NCI-H774 (cell line): ENCODE measurements at places on chromosomes 6 and 20.

- DNase-seq = no peak
These were observed 2.8 kb upstream of the TOMM6 start for GRCh38 chr6:41784581-41785171.

GRCh38 chr6:71336901-71337300, 48.3 kb downstream of the OGFRL1 start:
- no peak for DNase-seq

- DNase-seq = no peak
These were observed 136.4 kb downstream of the OR2B2 start for GRCh38 chr6:27775796-27776184.

DNA sequence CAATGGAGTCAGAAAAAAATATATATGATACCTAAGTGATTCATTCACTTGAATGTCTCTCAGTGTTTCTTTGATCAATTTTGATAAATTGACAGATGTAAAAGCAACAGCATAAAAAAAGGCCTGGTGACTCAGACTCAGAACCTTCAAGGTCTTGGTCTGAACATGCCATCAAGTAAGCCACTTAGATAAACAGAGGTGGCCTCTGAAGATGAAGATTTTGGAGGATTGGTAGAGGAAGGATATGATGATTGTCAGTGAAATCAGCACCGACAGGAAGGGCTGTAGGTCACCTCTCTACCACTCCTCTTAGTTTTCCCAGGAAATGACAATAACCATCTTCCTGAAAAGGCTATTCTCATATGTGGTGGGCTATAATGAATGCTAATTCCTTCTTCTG, 422.8 kb upstream of the EPHA7 start:
- no peak for DNase-seq

- no peak for DNase-seq
These were observed 61.7 kb downstream of the ESF1 start for GRCh38 chr20:13723011-13723410.

- DNase-seq = no peak
These were observed 41.4 kb downstream of the PTGIS start for GRCh38 chr20:49526568-49526967.

GRCh38 chr6:119313937-119314884, 35.4 kb downstream of the MAN1A1 start:
- DNase-seq = no peak

DNA sequence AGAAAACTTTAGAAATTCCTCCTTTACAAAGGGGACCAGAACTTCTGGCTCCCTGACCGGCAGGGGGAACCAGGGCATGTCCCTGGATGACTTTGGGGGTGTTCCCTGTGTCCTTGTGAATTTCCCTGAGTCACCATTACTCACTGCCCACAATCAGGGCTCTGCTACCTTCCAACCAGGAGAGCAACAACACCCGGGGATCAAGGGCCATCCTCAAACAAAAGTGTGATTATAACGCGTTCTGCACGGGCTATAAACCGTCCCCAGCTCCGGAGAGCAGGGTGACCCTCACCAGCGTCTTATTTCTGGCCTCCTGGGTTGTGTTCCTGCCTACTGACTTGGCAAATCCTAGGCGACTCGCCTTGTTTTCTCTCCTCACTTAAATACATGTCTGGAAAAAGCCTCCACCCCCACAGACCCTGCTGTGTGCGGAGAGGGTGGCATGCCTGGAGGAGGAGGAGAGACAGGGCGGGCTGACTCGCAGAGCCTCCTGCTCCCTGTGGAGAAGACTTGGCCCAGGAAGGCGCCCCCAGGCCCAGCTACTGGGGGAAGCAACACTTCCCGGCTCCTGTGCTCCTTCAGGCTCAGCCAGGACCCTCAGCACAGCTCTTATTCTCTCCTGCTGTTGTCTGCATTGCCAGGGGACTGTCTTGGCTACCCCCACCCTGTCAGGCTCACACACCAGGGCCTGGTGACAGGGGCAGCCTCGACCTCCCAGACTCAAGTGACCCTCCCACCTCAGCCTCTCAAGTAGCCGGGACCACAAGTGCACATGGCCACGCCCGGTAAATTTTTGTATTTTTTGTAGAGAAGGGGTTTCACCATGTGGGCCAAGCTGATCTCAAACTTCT, 54.1 kb downstream of the FGD2 start:
- DNase-seq = no peak

- DNase-seq = peak; percentile 51
These were observed 183.9 kb downstream of the ERMARD start for GRCh38 chr6:169935348-169935718.

DNA sequence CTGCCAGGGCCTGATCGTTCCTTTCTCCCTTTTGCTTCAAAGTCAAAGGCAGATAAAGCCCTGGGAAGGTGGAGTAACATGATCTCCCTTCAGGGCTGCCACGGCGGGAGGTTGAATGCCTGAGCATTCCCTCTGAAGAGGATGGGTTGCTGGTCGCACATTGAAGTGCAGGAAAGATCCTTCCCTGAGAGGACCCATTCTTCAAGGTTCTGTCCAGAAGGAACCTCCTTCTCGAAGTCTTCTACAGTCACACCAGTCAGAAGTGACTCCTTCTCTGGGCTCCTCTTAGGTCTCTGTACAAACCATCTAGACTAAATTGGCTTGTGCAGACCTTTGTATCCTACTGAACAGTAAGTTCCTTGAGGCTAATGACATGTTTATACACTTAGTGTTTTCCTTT, 192.6 kb upstream of the VGLL2 start:
- no peak for DNase-seq

- DNase-seq = no peak
These were observed 58.0 kb upstream of the TFB1M start for GRCh38 chr6:155372256-155372655.

GRCh38 chr6:141388666-141389065, 744.1 kb upstream of the GJE1 start:
- DNase-seq = no peak
